ENCODE measurements at places on chromosomes 5 and 9.

- DNase-seq: no peak
Observed at GRCh38 chr9:135450956-135451355, 28.6 kb upstream of the PPP1R26 start.

- DNase-seq: no peak
Observed at GRCh38 chr5:151070449-151070848, 10.4 kb downstream of the TNIP1 start.

DNA sequence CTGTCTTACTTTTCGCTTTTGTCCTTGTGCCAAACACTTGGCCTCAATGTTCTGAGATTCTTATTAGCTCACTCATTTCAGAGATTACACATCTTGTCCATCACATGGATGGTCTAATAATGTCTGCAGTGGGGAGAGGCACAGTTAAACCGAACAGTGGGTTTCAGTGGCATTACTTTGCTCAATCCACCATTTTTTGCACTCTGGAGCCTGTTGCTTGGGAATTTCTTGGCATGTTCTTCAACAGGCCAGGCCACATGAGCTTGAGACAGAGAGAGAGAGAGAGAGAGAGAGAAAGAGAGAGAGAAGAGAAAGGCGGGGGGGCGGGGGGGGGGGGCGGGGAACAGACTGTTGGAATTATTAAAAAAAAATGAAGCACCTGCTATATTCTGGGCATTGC, 1327.8 kb upstream of the WWC1 start:
- no peak for DNase-seq

DNA sequence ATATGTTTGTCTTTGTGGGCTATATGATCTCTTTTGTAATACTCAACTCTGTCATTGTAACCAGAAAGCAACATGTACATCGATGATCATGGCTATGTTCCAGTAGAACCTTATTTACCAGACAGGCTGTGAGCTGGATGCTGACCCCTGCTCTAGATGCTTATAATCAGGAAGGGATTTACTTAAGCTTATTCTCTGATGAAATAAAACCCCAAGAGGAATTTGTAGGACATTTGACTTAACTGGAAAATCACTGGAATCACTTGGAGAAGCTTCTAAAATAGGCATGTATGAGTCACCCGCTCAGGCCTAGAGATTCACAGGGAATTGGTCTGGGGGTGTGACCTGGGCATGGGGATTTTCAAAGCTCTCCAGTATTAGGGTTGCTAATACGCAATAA, 285.8 kb upstream of the ZNF608 start:
- no peak for DNase-seq

GRCh38 chr5:57576317-57576716, 93.7 kb upstream of the ACTBL2 start:
- no peak for DNase-seq

DNA sequence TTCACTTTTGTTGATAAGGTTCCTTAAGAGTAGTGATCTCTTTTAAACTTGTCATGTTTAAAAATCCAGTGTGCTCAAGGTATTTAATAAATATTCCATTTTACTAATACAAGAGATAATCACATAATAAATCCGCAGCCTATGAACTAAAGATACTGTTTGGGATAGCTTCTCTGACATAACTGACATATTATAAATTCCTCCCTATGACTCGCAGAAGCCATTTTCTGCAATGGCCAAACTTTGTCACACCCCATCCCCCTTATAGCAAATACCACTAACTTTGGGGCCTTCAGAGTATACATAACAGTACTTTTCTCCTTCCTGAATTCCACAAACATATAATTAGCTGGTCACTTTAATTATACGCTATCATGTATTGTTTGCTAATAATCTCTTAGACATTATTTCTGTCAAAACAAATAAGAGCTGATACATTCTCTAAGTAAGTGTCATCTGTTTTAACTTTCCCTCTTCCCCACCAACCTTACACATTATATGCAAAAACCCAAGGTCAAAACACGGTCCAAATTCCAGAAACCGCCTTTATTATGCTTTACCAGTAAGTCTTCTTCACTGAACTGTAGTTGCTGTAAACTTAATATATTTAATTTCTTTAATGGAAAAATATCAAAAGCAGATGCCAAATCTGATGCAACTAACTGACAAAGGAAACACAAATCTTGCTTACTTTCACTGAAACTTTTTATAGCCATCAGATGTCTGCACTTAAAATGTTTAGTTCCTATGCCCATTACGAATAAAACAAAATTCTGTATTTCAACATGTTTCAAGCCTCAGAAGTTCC, 971 bp downstream of the TMEM267 start:
- DNase-seq: no peak

DNA sequence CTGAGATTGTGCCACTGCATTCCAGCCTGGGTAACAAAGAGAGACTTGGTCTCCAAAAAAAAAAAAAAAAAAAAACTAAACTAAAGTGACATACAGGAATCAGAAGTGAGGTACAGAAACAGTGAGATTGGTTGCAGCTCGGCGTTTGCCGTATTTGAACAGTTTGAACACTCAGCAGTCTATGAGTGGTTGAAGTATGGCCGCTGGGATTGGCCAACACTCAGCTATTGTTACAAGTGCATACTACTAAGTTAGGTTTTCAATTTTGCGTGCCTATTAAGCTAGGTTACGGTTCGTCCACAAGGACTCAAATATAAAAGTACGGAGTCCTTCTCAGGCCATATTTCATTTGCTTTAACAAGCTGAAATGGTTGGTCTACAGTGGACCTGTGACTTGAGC, 3.3 kb upstream of the TSC1 start:
- no peak for DNase-seq

DNA sequence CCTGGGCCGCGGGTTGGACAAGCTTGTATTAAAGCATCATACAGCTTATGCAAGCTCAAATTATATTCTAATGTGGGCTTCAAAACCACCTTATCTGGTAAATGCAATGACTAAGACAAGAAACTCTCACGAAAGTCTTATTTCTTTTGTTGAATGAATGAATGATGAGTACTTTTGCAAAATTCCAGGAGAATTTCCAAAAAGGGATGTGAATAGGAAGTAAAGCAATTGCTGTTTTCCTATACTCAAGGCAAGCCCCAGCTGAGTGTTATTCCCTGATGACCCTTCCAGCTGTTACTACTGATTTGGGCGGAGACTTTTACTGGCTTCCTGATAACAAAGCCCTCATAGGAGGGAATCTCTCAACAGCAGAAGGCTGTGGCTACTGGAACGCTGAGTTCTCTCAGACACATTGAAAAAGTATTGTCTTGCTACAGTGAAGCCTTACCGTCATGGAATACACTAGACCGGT, 162.8 kb downstream of the SREK1 start:
- DNase-seq: no peak

GRCh38 chr9:103068753-103069152, 73.6 kb downstream of the CYLC2 start:
- no peak for DNase-seq

- DNase-seq: no peak
Observed at GRCh38 chr5:45399041-45399440, 297.1 kb downstream of the HCN1 start.

GRCh38 chr5:10985721-10986110, 224.7 kb upstream of the DAP start:
- DNase-seq: no peak

GRCh38 chr9:114652776-114653555, 4.6 kb downstream of the TEX53 start:
- DNase-seq: no peak

All from RWPE2 (cell line).